ENCODE measurements at places on chromosomes 6 and 20.

DNA sequence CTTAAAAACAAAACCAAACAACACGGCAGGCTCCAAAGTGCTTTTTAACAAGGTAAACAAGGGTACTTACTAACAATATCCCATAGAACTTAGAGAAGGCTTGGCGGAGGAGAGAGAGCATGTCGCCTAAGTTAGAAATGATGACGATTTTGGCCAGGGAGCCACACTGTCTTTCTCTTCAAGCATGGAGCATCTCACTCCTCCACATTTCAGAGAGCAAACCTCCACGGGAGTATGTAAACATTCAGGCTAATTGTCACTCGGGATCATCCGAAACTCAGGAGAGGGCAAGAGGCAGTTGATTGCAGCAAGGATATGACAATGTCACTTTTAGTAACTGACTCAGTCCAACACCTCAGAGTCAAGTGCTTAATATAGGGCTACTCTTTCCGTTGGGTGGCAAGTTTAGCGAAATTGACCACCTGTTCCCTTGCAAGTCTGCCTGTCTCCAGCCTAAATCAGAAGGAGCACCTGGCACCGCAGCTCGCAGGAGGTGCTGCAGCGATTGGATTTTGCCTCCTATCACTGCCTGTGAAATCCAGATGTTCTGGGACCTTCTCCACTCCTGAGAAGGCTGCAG, 65.8 kb upstream of the RPS6KA2 start:
- DNase-seq, result no peak

DNA sequence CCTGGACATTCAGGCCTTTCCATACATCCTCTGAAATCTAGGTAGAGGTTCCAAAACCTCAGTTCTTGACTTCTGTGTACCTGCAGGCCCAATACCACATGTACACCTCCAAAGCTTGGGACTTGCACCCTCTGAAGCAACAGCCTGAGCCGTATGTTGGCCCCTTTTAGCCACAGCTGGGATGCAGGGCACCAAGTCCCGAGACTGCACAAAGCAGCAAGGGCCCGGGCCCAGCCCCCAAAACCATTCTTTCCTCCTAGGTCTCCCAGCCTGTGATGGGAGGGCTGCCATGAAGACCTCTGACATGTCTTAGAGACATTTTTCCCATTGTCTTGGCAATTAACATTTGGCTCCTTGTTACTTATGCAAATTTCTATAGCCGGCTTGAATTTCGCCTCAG, 107.4 kb upstream of the FRMD1 start:
- DNase-seq, result no peak

DNA sequence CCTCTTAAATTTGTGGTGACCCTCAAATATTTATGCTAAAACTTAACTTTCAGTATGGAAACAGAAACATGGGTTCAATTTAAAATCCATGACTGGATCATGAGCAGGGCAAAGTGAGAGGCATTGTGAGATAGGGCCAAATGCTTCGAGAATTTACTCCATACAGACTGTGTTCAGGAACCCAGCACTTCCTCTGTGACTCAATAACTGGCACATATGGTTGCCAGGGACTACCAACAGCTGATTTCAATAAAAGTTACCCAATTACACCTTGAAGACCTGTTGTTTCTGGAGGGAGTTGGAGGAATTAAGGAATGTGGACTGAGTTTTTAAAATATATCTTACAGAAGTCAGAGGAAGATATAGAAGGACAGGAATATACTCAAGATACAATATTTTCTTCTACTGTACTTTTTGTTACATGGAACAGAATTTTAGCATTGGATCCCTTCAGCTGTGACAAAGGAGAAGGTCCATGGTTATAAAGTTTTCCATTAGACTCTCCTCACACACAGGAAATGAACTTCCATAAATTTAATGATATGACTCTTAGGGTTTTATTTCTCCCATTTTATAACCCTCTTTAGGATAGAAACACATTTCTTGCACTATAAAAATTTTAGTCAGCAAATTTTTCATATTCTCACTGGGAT, 258.5 kb downstream of the KHDC1L start:
- DNase-seq, result no peak

- DNase-seq, result no peak
Measured at GRCh38 chr6:15246666-15247499, 1.0 kb downstream of the JARID2 start.

GRCh38 chr6:109424946-109425345, 15.5 kb downstream of the PPIL6 start:
- DNase-seq, result no peak

DNA sequence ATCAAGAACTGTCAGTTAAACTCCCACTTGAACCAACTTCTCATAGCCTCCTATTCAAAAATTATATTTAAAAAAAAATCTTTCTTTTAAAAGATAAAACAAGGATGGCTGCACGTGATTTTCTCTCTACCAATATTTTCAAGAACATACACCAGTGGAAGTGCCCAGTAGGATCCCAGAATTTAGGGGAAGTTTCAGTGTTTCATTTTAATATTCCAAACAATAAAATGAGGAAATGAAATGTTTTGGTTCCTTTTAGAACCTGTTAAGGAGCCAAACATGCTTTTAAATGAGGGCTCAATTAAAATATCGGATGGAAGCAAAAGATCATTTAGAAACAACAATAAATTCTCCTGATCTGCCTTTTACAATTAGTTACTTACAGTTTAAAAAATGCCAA, 26.4 kb upstream of the PRELID3B start:
- no peak for DNase-seq

DNA sequence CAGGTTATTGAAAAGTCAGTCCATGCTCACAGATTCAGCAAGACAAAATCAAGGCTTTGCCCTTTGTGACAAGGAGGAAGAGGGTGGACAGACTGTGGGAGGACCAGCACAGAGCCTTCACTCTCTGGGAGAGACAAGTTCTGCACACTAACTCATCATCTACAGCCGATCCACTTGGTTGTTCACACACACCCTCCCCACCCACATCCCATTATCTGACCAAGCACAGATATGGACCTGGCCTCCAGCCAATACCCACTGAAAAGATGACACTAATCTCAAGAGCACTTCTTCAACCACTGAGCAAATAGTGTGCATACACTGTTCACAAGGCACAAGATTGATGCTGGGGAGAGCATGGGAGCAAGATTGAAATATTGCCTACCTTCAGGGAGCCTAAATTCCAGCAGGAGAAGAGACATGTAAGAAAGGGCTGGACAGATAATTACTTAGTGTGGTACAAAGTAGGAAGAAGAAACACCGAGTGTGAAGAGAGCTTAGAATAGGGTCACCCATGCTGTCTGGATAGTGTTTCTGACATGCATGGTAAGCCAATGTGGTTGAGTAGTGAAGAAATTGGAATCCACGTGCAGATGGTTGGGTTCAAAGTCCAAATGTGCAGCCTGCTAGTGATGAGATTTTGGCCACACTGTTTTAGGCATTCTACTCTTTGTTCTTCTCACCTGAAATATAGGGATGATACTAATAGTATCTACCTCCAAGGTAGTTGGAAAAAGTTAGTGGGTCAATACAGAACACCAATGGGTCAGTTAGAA, 21.7 kb upstream of the IL17A start:
- no peak for DNase-seq

DNA sequence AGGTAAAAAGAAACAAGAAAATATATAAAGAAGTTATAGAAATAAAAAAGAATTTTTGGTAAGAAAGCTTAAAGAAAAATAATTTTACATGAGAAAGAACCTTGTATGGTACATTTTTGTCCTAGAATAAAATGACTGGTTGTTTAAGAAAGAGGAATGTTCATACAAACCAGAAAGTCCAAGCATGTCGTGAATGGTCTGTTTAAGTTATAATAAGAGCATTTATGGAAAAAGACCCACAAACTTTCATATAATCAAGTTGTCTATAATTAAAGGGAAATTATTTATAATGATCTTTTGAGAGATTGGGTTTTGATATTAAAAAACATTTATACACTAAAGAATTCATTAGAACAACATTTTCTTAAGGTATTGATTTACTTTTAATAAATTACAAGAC, 27.8 kb upstream of the FAM110A start:
- DNase-seq, result no peak

- DNase-seq, result no peak
Measured at GRCh38 chr20:24954151-24954550, 5.1 kb downstream of the CST7 start.

- DNase-seq, result no peak
Measured at GRCh38 chr20:50992733-50993457, 30.0 kb downstream of the KCNG1 start.

DNA sequence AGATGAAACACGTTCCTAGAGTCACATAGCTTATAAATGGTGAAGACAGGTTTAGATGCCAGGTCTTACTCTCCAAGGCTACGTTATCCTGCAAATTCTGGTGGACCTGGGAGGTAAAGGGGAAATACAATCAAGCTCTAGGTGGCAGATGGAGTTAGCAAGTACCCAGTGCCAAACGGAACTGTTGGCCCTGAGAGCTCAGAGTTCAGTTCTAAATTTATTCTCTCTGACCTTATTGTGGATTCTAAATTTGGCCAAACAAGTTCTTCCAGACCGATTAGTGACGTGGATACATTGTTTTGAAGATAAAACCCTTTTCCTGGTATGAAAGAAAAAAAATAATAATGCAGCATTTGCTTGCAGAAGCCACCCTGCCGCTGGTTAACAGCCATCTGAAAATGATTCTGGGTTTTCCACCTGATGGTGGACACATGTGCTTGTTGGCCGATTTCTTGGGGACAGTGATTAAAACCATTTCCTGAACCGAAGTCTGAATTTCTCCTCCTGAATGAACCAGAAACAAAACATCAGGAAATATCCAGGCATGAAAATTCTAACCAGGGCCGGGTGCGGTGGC, 32.5 kb downstream of the RIPOR3 start:
- no peak for DNase-seq

GRCh38 chr20:53208110-53208832, 236.1 kb downstream of the TSHZ2 start:
- DNase-seq, result no peak

DNA sequence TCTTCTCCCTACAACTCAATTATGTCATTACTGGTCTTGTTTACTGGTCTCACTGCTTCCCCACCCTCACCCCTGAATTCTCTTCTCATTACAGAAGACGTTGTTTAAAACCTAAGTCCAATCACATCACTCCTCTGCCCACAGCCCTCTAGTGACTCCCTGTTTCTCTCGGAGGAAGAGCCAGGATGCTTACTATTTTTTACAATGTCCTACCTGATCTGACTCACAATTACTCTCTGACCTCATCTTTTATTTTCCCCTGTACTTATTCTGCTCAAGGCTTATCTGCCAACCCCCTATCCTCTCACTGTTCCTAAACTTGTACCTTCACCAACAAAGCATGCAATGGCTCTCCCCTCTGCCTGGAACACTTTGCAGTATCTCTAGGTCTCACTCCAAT, 400.4 kb upstream of the PTCHD4 start:
- DNase-seq, result no peak

- DNase-seq, result no peak
Measured at GRCh38 chr6:166325383-166326042, 16.8 kb downstream of the SFT2D1 start.

DNA sequence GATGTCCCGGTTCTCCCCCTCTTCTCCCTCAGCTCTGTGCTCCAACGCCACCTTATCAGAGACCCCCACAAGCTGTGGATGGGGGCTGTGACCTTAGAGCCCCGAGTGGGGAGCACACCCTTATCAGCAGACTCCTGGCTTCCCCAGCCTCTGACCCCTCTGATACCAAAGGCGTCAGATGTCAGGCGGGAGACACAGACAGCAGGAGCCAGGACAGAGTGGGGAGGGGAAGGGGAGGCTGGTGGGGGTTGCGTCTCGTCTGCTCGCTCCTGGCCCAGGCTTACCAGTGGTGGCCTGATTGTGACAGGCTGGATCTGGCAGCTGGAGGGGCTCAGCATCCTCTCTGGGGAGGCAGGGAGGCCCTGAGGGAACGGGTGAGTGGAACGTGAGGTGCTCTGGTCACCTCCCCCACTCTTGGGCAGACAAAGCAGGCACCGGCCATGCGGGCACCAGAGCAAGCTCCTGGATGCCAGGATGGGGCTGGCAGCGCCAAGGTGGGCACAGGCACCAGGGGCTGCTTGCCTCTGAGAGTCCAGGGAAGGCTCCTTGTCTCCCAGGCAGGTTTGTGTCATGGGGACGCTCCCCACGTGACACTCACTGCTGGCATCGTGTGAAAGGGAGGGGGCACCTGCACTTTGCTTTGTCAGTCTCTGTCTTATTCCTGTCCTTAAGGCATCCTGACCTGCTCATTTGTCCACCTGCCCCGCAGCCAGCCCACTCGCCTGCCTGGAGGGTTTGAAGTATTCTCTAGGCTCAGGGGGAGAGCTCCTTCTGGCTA, 27.8 kb upstream of the GATA5 start:
- DNase-seq, result no peak

GRCh38 chr20:44832724-44833123, 22.4 kb upstream of the RIMS4 start:
- no peak for DNase-seq

DNA sequence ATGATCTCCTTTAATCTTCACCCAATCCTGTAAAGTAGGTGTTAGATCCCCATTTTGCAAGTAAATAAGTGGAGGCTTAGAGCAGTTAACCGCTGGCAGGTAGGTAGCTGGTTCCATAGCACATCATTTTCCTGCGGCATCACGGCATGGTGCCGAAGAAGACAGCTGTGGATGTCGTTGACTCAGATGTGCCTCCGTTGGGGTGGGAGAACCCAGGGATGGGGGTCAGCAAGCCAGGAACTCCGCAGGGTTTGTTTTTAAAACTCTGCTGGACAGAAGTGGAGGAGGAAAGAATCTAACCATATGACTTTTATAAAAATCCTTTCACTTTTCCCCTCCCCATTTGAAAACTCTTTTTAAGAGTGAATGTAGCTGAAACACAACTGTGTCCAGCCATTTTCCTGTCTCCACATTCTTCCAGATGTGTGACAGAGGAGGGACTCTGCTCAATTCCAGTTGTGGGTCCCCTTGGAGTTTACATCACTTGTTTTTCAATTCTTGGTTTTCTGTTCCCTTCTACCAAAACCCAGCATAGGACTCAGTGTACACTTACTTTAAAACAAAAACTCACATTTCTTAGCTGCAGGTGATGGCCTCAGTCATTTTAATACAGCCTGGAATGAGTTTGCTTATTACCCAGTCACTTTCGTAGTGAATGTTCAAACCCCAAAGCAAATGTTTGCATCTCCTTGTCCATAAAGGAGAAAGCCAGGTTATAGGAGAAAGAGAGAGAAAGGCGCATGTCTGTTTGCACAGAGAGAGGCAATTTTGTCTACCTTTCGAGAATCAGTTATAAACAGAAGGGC, 27.6 kb upstream of the PI16 start:
- no peak for DNase-seq
